ENCODE measurements at places on chromosomes 2 and 18. TPM values are rescaled to one million over a fixed set of nuclear protein-coding genes. Genes with fewer than 3 reads are reported as not detected.

The ADRA2B gene
- total RNA-seq: 0.45 TPM

The SPATA3 gene
- not detected for total RNA-seq

The CDK15 gene
- total RNA-seq: 1.9 TPM

The ELAC1 gene
- total RNA-seq: 8.0 TPM

The IRS1 gene
- total RNA-seq: 7.1 TPM

The SMARCAL1 gene
- total RNA-seq: 19.0 TPM

The MC5R gene
- total RNA-seq: 0.50 TPM

The PROC gene
- 2.7 TPM for total RNA-seq

The THUMPD2 gene
- 16.6 TPM for total RNA-seq
